ENCODE measurements at places on chromosomes 7 and 10. TPM values are rescaled to one million over a fixed set of nuclear protein-coding genes. Genes with fewer than 3 reads are reported as not detected.
A peak's percentile ranks its signal among the peaks of the same experiment; 100 is the strongest.

DNA sequence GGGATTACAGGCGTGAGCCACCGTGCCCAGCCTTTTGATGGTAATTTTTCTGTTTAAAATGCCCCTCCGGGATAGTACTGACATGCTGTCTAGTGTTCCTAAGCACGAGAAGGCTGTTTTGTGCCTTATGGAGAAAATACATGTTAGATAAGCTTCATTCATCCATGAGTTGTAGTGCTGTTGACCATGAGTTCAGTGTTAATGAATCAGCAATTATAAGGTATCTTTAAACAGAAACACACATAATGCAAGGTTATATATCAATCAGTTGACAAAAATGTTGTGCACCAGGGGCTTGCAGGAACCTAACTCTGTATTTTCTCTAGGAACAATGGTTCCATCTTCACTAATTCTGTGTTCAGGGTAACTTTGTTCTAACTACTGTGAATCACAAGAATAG is 30.8 kb upstream of the HECW1 start:
- DNase-seq, result no peak

DNA sequence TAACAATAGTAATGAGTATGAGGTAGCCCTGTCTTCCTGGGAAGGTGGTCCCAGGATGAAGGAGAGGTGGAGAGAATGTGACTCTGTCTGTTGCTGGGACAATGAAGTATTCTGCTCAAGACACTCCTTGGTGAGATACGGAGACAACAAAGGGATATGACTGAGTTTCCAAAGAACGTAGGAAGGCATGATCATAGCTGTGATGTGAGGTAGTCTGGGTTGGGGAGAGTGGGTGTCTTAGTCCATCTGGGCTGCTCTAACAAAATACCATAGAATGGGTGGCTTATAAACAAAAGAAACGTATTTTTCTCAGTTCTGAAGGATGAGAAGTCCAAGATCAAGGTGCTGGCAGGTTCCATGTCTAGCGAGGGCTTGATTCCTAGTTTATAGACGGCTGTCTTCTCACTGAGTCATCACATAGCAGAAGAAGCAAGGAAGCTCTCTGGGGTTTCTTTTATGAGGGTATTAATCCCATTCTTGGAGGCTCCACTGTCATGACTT is 84.9 kb upstream of the RHOBTB1 start:
- DNase-seq, result no peak

GRCh38 chr10:69655868-69656555 is 26.0 kb downstream of the FAM241B start:
- DNase-seq, result no peak

DNA sequence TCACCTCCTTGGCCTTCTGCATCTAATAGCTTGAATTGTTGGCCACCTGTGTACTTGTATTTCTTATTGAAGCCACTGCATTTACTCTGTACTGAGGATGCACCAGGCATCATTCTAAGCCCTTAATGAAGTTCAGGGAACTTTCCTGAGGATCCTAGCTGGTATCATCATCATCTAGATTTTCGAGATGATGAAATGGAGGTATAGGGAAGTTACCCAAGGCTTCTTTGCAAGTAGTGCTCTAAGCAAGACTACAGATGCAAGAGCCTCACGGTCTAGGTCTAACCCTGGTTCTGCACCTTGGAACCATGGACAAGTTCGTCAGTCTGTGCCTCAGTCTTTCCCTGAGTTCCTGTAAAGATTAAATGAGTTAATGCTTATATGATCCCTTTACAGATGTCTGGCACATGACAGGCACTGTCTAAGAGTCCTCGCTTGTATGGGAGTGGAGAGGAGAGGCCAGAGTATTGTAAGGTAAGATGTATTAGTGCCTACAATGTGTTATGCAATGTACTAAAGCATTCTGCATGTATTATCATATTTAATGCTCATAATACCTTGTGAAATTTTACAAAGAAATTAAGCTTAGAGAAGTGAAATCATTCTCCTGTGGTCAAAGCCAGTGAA is 145.1 kb downstream of the KCNMA1 start:
- no peak for DNase-seq

- DNase-seq, result no peak
Measured at GRCh38 chr7:12540850-12541249, 29.7 kb upstream of the SCIN start.

DNA sequence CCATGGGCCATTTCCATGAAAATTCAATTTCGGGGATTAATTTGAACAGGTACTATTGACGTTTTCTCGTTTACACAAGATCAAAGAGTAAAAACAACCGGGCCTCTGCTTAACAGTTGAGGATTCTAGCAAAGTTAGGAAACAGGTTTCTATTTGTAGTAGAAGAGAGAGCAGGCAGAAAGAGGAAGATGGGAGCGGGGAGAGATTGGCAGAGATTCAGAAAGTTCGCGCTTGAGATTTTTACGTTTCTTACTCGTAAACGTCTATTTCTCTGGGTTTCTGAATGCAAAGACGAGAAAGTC is 571 bp upstream of the VWC2 start:
- DNase-seq, result no peak

DNA sequence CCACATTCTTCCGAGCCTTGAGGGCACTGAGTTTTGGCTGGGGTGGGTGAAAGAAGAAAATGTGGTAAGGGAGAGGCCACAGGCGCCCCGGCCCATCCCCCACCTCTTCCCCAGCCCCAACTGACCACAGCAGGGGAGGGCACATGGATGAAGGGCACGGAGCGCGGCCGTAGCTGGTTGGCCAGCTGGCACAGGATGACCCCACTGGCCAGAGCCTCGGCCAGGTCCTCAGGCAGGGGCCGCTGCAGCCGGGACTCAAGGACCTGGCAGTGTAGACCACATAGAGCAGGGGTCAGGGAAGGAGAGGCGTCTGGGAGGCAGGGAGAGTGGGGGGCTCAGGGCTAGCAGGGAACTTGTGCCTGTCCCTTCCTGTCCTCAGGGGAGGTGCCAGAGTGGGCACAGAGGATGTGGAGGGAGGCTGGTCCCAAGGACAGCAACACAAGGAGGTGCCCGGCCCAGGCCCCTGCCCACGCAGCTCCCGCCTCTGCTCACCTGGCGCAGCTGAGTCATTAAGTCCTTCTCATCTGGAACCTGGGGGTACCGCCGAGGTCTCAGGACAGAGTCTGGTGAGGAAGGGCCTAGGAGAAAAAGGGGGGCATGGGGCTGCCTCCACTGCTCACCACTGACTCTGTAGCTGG is 2.2 kb upstream of the SAP25 start:
- DNase-seq, result no peak

DNA sequence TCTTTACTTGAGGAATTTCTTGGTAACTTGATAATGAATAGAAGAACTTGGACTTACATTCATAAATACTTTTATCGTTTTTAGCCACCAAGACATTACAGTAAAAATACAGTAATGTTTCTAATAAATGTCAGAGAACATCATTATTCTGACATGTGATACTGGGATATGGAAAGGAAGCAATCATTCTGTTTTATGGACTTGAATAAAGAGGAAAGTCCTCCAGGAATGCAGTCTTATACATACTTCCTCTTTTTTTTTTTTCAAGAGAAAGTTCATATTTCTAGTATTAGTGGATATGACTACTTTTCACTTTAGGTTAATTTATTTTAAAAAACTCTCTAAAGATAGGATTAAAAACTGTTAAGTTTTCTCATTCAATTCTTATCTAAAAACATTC is 220.0 kb upstream of the SEMA3C start:
- no peak for DNase-seq

GRCh38 chr7:157514746-157515145 is 177.9 kb downstream of the DNAJB6 start:
- DNase-seq, result no peak

GRCh38 chr7:12569673-12570072 is 847 bp upstream of the SCIN start:
- DNase-seq, result no peak

GRCh38 chr10:48470893-48471805 is 133.7 kb downstream of the ARHGAP22 start:
- no peak for DNase-seq

DNA sequence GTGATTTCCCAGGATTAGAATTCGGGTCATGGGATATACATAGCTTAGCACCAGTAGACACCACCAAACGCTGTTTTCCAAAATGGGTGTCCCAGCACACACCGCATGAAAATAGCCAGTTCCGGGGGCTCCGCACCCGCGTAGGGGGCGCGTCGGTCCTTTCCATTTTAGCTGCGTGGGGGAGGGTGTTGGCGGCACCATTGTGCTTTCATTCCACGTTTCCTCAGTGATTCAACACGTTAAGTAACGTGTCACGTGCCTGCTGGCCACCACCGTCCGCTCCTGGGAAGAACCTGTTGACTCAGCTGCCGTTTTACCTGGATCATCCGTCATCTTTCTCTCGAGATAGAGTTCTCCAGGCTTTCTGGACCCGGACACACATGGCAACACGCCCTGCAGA is 25.6 kb upstream of the ADGRA1 start:
- no peak for DNase-seq

GRCh38 chr10:98391065-98391464 is 23.9 kb downstream of the PYROXD2 start:
- DNase-seq, result peak; percentile 49

The MPP7 gene
- total RNA-seq, result 4.3 TPM

All from activated CD4-positive, alpha-beta memory T cell treated with anti-CD3 and anti-CD28 coated beads, Interleukin-2, amount 10 ng/mL, durations not matched to agents 7 days and 5 days (primary cell).